ENCODE measurements at places on chromosomes 3 and 15.

- no peak for DNase-seq
Observed at GRCh38 chr3:139607257-139608107, 67.9 kb upstream of the RBP1 start.

DNA sequence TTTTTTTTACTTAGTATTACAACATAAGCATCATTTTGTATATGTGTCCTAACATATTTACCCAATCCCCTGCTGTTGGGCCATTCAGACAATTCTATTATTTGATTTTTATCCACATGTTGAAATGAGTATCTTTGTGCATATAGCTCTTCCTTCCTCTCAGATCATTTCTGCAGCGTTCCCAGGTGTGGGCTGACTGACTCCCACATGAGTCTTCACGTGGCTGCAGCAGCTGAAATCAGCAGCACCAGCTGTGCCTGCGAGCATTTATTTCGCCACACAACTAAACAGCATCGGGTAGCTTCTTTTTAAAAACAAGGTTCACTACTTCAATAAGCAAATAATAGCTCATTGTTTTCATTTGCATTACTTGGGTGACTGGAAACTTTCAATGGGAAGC lies 44.5 kb upstream of the PDE8A start:
- no peak for DNase-seq

DNA sequence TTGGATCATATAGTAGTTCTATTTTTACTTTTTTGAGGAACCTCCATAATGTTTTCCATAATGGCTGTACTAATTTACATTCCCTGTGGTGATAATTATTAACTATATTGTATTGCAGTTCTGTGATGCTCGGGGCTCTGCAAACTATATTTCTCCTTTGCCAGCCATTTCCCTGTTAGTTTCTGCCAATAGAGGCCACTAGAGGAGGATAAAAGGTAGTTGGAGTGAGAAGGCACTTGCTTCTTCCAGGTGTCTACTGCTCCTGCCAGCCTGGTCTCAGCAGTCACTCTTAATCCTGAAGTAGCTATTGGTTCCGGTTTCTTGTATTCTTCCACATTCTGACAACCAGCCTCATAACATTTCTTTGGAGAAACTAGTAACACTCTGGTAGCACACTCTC lies 233.9 kb upstream of the GBE1 start:
- no peak for DNase-seq

GRCh38 chr15:27268923-27269322 lies 297.9 kb downstream of the GABRG3 start:
- no peak for DNase-seq

- no peak for DNase-seq
Observed at GRCh38 chr3:106380232-106380631, 511.4 kb upstream of the CBLB start.

- peak; percentile 63 for DNase-seq
Observed at GRCh38 chr3:190366133-190366532, 21.8 kb upstream of the CLDN16 start.

DNA sequence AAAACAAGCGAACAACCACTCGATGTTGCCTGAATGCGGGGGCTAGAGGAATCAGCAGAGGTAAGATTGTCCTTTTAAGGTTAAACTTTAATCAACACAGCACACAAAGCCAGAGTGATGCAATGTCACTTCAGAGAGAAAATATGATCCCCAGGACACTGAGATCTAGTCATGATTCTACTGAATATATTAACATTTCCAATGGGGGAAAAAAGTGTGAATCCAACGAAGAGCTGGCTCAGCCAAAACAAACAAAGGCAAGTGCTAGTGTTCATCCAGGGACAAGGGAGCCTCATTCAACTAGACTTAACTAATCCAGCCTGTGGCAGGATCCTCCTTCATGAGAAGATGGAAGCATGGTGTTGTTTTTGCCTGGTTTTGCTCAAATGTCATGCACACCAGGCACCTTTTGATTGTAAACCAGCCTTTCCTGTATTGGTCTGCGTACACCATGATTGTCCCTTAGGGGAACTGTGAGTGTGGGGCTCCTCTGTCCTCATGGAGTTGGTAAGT lies 35.8 kb downstream of the SCG5 start:
- no peak for DNase-seq

- DNase-seq, result no peak
Observed at GRCh38 chr3:133769536-133769935, 23.3 kb downstream of the TF start.

DNA sequence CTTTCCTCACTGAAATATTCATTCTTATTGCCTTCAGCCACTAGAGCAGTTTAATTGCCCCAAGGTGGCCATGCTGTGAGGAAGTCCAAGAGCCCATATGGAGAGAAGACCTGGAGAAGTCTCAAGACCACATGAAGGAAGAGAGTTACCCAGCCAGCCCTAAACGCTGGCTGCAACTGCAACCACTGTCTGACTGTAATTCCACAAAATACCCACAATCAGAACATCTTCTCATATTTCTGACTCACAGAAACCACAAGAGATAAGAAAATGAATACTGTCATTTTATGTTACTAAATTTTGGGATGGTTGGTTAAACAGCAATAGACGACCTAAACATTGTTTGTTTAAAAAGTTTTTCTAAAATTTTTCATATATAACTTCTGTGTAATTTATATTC lies 14.7 kb upstream of the SST start:
- DNase-seq, result peak; percentile 68
